ENCODE measurements at places on chromosomes 6 and 20.

DNA sequence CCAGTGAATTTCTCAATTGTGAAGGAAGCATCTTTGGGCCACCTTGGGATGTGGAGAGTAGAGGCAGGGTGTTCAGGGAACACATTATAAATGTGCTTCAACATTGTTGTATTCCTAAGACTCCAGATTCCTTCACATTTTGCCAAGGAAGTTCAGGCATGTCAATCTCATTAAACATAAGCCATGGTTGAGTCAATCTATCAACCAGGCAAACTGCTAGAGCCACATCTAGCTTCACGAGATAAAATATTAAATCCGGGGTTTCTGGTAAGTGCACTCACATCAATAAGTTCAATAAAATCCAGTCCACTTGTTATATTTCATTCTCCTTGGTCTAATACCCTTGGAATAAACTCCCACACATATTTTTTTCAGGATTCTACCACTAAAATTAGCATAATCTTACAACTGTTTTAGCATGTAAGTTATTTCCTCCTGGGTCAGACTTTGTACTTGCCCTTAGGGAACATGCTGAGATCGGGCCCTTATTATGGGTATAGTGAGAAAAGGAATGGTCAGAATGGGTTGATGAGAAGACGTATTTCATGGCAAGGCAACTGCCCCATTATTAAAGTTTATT, 93.6 kb downstream of the ADTRP start:
- DNase-seq = no peak

DNA sequence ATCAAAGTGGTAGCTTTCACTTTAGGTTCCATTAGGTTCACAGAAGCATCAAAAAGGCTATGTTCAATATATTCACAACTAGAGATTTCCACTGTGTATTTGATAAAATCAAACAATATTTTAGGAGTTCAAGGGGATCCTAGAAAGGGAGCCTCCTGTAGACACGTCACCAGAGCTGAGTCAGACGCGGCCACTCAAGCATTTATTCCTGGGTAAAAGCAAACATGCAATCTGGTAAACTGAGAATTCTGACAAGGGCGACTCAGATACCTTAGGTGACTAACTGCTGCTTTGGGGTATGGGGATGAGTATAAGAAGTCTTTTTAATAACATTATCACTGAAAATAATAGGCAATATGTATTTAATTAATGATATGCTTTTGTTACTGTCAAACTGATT, 118.7 kb upstream of the HMGN3 start:
- no peak for DNase-seq

GRCh38 chr6:110613356-110613755, 136.9 kb upstream of the SLC22A16 start:
- DNase-seq = no peak

- no peak for DNase-seq
Observed at GRCh38 chr6:88544986-88545612, 379.0 kb upstream of the CNR1 start.

DNA sequence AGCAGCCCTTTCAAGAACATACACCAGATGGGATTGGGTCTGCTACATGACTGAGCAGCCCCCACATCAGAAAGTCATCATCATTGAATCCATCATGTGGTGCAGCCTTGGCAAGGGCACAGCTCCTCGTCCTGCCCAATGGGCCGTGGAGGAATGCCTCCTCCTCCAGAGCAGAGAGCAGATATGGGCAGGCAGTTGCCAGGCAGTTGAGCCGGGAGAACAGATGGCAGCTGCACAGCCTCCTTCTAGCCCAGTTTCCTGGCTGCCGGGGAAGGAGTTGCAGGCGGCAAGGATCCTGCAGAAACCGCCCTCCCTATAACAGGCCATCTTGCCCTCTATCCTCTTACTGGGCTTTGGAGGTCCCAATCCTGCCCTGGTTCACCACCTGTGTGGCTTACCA, 11.9 kb upstream of the ZFAND3 start:
- DNase-seq = no peak

- no peak for DNase-seq
Observed at GRCh38 chr6:160412993-160413392, 64.8 kb downstream of the SLC22A3 start.

DNA sequence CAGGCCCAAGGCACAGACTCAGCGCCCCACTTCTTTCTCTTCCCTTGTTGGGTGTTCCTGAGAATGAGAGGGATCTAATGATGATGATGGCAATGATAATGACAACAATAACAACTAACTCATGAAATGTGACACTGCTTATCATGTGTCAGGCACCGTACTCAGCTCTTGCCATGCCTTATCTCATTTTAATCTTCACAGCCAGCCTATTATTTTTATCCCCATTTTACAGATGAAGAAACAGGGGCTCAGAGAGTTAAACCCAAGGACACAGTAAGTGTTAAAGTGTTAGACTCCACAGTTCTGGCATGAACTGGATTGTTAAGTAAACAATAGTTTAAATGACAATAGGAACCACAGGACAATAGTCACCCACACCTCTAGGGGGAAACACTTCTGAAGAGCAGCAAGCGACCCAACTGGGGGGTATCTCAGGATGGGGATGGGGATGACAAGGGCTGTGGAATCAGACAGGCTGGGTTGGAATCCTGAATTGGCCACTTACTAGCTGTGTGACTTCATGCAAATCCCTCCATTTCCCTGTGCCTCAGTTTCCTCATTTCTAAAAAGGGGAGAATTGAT, 12.5 kb downstream of the RSPH9 start:
- DNase-seq = no peak

GRCh38 chr20:47126709-47127108, 229.8 kb downstream of the ZMYND8 start:
- DNase-seq = no peak
